ENCODE measurements at places on chromosomes 12 and 14. TPM values are rescaled to one million over a fixed set of nuclear protein-coding genes. Genes with fewer than 3 reads are reported as not detected.

DNA sequence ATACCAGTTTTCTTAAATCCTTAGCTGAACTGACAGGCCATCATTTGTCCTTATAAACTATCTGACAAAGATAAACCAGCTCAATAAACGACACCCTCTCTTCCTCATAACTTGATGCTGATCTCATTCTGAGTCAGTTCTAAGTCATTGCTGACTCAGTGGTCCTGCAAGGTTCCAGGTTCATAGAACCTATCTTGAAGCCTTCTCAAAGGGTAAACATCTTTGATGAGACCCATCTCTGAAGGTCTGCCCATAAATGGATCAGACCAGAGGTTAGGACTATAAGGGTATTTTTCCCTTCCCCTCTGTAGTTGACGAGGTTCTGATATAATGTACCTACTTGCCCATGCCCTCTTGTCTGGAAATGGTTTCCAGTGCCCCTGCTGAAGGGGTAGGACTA, 11.9 kb downstream of the NAA25 start:
- H3K27me3 ChIP-seq: no peaks in the 10 kb centered on the region
- DNase-seq: peak; percentile 82
- peaks cover 41% of the 10 kb centered on the region for H3K4me1 ChIP-seq
- H3K4me3 ChIP-seq: no peak overlapping the region
- peaks cover 63% of the 10 kb centered on the region for H3K36me3 ChIP-seq

DNA sequence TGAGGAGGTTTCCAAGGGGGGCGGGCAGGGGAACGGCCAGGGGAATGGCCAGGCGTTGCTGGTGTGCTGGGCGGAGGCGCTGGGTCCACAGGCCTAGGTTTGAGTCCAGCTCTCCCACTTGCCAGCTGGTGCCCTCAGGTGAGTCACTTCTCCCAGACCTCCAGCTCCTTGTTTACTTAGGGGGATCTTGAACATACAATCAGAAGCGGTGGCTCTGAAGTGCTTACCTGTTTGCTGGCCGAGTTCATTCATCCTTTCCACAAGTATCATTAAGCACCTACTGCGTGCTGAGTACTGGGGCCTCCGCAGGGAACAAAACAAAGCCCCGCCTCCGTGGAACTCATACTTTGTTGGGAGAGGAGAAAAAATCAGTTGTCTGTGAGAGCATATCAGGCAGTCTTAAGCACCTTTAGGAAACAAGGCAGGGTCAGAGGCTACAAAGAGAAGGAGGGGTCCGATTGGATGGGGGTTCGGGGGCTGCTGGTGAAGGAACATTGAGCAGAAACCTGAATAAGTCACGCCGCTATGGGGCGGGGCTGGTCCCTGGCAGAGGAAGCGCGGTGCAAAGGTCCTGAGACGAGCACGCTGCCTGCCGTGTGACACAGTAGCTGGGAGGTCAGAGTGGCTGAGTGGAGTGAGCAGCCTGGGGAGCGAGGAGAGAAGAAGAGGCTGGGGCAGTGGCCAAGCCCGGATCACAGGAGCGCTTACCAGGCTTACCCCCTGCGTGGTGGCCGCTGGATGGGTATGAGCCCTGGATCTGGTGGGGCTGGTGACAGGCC, 15.1 kb downstream of the MVK start:
- no peak for DNase-seq
- H3K4me3 ChIP-seq: no peak overlapping the region
- no peaks in the 10 kb centered on the region for H3K4me1 ChIP-seq
- no peaks in the 10 kb centered on the region for H3K27me3 ChIP-seq
- peaks cover 10% of the 10 kb centered on the region for H3K36me3 ChIP-seq

- no peaks in the 10 kb centered on the region for H3K36me3 ChIP-seq
- H3K27ac ChIP-seq: no peak overlapping the region
- no peaks in the 10 kb centered on the region for H3K4me1 ChIP-seq
- no peak for DNase-seq
- H3K4me3 ChIP-seq: no peak overlapping the region
Observed at GRCh38 chr14:68444449-68445168, 348.3 kb downstream of the ZFP36L1 start.

GRCh38 chr12:79071498-79071897, 206.9 kb downstream of the SYT1 start:
- DNase-seq: no peak
- H3K27me3 ChIP-seq: no peaks in the 10 kb centered on the region
- H3K27ac ChIP-seq: no peak overlapping the region
- no peaks in the 10 kb centered on the region for H3K4me1 ChIP-seq

- no peak for DNase-seq
- H3K36me3 ChIP-seq: no peaks in the 10 kb centered on the region
- no peak overlapping the region for H3K4me3 ChIP-seq
- peaks cover 9% of the 10 kb centered on the region for H3K27me3 ChIP-seq
Observed at GRCh38 chr12:55683676-55684075, 24.0 kb downstream of the ITGA7 start.

GRCh38 chr14:76153919-76154318, 2.2 kb downstream of the GPATCH2L start:
- peaks cover 56% of the 10 kb centered on the region for H3K36me3 ChIP-seq
- no peak for DNase-seq
- no peak overlapping the region for H3K4me3 ChIP-seq
- no peaks in the 10 kb centered on the region for H3K27me3 ChIP-seq
- H3K4me1 ChIP-seq: peaks cover 28% of the 10 kb centered on the region

GRCh38 chr14:90641615-90642243, 174.5 kb downstream of the TTC7B start:
- no peak overlapping the region for H3K4me3 ChIP-seq
- H3K27ac ChIP-seq: peak overlapping the region; percentile 69
- H3K4me1 ChIP-seq: peaks cover 39% of the 10 kb centered on the region
- H3K36me3 ChIP-seq: no peaks in the 10 kb centered on the region
- H3K27me3 ChIP-seq: no peaks in the 10 kb centered on the region

- no peak overlapping the region for H3K27ac ChIP-seq
- no peak for DNase-seq
- H3K36me3 ChIP-seq: no peaks in the 10 kb centered on the region
- H3K4me1 ChIP-seq: no peaks in the 10 kb centered on the region
- no peak overlapping the region for H3K4me3 ChIP-seq
- H3K27me3 ChIP-seq: peaks cover 11% of the 10 kb centered on the region
Observed at GRCh38 chr12:62214846-62215245, 45.4 kb upstream of the USP15 start.

DNA sequence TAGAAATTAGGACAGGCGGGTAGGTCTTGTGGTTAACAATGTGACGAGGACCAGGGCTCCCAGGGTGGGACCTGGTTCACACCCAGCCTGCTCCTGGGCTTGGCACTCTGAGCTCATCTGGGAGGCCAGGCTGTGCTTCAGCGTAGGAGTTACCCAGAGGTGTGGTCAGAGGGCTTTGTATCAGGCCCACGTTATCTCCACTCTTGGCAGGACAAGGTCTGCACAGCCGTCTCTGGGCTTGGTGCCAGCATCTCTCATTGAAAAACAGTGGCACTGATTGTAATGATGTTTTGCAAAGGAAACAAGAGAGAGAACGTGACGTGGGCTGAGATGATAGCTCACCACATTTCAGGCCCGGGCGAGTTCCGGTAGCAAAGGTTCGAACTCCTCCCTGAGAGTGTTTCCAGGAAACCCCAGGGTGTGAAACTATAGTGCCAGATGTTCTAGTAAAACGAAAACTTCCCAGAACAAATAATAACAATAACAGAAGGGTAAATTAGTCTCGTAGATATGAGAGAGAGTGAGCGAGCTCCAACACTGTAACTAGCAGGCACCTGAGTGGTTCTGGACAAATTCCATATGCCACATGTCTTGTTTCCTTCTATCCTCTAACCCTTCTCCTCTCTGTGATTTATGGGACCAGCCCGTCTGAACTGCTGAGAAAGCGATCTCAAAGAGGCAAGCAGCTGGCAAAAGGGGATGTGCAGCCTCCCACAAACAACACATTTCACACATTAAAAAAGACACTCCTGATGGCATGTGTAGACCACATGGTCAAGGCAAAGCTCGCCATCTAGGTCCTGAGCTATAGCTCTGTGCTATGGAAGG, 227.3 kb downstream of the KTN1 start:
- peaks cover 21% of the 10 kb centered on the region for H3K4me1 ChIP-seq
- H3K36me3 ChIP-seq: no peaks in the 10 kb centered on the region
- no peak overlapping the region for H3K4me3 ChIP-seq
- H3K27me3 ChIP-seq: no peaks in the 10 kb centered on the region
- H3K27ac ChIP-seq: no peak overlapping the region

DNA sequence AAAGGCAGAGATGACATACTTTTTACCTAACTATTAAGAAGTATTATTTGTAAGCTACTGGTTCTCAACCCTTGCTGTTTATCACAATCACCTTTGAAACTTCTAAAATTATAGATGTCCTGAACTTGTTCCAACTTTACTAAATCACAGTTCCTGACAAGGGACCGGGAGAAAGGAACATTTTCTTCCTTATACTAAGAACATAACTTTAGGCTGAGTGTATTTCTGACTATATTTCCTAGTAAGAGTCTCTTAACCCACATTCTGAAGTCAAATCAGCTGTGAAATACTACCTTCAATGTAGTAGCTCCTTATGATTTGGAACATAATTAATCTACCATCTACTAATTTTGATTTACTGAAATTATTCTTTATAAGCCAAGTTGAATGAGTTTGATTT, 80.2 kb downstream of the BAZ1A start:
- H3K36me3 ChIP-seq: peaks cover 60% of the 10 kb centered on the region

GRCh38 chr12:89417246-89417977, 65.1 kb upstream of the DUSP6 start:
- DNase-seq: peak; percentile 16
- H3K4me1 ChIP-seq: peaks cover 27% of the 10 kb centered on the region
- H3K27me3 ChIP-seq: no peaks in the 10 kb centered on the region
- H3K36me3 ChIP-seq: peaks cover 5% of the 10 kb centered on the region
- peak overlapping the region; percentile 19 for H3K27ac ChIP-seq

DNA sequence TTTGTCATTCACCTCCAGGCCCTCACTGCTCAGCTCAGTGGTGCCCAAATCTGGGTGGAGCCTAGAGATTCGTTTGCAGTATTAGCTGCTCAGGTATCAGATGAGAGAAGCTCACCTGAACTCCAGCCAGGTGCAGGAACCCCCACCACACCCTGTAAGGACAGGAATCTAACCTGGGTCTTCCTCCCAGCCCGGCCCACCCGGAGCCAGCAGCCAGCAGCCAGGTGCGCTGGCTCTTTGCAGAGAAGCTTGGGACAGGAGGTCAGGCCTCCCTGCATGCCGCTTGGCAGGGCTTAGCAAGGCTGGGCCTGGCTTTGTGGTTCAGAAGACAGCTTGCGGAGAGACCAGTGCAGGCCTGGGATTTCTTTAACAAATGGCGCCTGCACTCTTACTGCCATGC, 125.6 kb upstream of the MYL2 start:
- H3K27ac ChIP-seq: no peak overlapping the region
- no peak overlapping the region for H3K4me3 ChIP-seq
- DNase-seq: no peak
- no peaks in the 10 kb centered on the region for H3K4me1 ChIP-seq

- no peaks in the 10 kb centered on the region for H3K27me3 ChIP-seq
- no peaks in the 10 kb centered on the region for H3K36me3 ChIP-seq
- no peak overlapping the region for H3K4me3 ChIP-seq
- no peak overlapping the region for H3K27ac ChIP-seq
- no peak for DNase-seq
Observed at GRCh38 chr12:25573346-25573745, 20.3 kb upstream of the LMNTD1 start.

- H3K27ac ChIP-seq: no peak overlapping the region
- DNase-seq: no peak
- peaks cover 18% of the 10 kb centered on the region for H3K36me3 ChIP-seq
- no peaks in the 10 kb centered on the region for H3K27me3 ChIP-seq
- H3K4me1 ChIP-seq: peaks cover 2% of the 10 kb centered on the region
Observed at GRCh38 chr12:46893434-46893833, 67.6 kb upstream of the SLC38A4 start.

DNA sequence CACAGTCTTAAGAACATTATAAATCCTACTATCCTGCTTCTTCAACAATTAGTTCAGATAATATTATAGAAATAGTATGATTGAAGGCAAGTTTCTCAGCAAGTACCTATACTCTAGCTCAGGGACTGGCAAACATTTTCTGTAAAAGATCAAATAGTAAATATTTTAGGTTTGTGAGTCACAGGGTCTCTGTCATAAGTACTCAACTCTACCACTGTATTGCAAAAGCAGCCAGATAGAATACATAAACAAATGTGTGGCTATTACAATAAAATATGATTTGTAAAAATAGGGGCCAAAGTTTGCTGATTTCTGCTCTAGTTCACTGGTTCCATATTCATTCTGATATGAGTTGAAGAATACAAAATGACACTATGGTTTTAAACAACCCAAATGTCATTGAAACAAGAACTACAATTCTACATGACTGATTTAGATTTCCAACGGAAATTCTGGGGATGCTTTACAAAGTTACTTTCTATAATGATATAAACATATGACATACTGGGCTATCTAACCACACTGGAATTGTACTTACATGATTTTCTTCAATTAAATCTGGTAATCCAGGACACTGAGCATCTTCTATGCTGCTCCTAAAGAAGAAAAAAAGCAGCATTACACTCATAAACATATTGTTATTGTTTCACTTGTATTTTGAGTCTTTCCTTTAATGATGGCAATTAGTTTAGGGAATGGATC, 23.2 kb downstream of the LGALS3 start:
- peaks cover 93% of the 10 kb centered on the region for H3K36me3 ChIP-seq
- no peak overlapping the region for H3K4me3 ChIP-seq
- no peak for DNase-seq

GRCh38 chr12:127820846-127821245, 446.1 kb upstream of the TMEM132C start:
- H3K27ac ChIP-seq: no peak overlapping the region
- no peaks in the 10 kb centered on the region for H3K4me1 ChIP-seq
- H3K27me3 ChIP-seq: no peaks in the 10 kb centered on the region
- H3K4me3 ChIP-seq: no peak overlapping the region

GRCh38 chr12:120562906-120563305, 18.3 kb downstream of the POP5 start:
- H3K36me3 ChIP-seq: peaks cover 83% of the 10 kb centered on the region
- DNase-seq: no peak
- no peak overlapping the region for H3K27ac ChIP-seq
- no peaks in the 10 kb centered on the region for H3K4me1 ChIP-seq

GRCh38 chr14:76133103-76133502, 18.6 kb upstream of the GPATCH2L start:
- no peak for DNase-seq
- no peaks in the 10 kb centered on the region for H3K36me3 ChIP-seq
- H3K4me3 ChIP-seq: no peak overlapping the region
- H3K27me3 ChIP-seq: peaks cover 8% of the 10 kb centered on the region
- H3K4me1 ChIP-seq: no peaks in the 10 kb centered on the region

GRCh38 chr14:42110167-42110566, 503.5 kb downstream of the LRFN5 start:
- no peaks in the 10 kb centered on the region for H3K4me1 ChIP-seq
- H3K4me3 ChIP-seq: no peak overlapping the region
- no peak for DNase-seq
- H3K27ac ChIP-seq: no peak overlapping the region

The PTMS gene
- total RNA-seq: 243 TPM

The PCED1B gene
- total RNA-seq: 13.1 TPM

The SDR9C7 gene
- total RNA-seq: not detected

The GDF3 gene
- not detected for total RNA-seq

The PLBD1 gene
- not detected for total RNA-seq

The LRFN5 gene
- total RNA-seq: not detected

The FBXW8 gene
- 10.3 TPM for total RNA-seq

The OR10AD1 gene
- total RNA-seq: not detected

The SLC8A3 gene
- 4.5 TPM for total RNA-seq

The DNAJC22 gene
- total RNA-seq: 6.3 TPM

The GPR65 gene
- 2.2 TPM for total RNA-seq
